ENCODE measurements at places on chromosomes 1 and 21. TPM values are rescaled to one million over a fixed set of nuclear protein-coding genes. Genes with fewer than 3 reads are reported as not detected.

GRCh38 chr1:182052355-182052754, 9.2 kb downstream of the ZNF648 start:
- DNase-seq, result no peak

SPRR2D gene
- not detected for total RNA-seq

DNA sequence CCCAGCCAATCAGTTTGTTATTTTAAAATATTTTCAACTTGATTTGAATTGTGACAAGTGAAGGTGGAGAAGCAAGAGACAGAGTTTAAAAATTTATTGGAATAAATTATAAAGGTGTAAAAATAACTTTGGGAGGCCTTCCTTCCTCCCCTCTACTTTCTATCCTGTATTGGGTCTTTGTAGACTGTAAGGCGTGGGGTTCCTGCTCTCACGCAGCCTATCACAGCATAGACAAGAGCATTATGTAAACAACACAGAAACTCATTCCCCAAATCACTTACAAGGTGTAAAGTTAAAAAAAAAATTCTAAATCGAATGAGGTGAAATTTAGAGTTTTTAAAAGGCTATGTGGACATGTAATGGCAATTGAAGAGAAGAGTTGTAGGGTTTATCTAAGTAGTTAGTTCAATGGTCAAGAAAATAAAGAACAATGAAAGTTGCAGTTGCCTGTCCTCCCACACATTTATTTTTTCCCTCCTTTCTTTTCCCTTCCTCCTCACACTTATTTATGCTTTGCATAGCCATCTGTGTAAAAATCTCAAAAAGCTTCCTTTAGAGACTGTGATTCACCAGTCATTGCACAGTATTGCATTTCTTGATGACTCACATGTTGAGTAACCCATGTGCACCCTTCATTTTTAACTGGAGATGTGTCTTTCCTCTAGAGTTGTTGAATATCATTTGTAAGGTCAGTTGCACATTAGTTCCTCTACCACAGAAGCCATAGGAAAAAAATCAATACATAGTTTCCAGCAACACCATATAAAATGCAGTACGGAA, 242.2 kb downstream of the PTPRC start:
- no peak for DNase-seq

- no peak for DNase-seq
Measured at GRCh38 chr1:177210071-177210470, 39.3 kb downstream of the BRINP2 start.

SELENOF gene
- total RNA-seq, result 299 TPM

GRCh38 chr1:15684042-15684461, at the start of gene PLEKHM2:
Gene PLEKHM2, plus strand, starts transcription at chr1:15684320. Its CDS starts 239 bp downstream, at chr1:15684559.
- DNase-seq, result peak; percentile 42

DNA sequence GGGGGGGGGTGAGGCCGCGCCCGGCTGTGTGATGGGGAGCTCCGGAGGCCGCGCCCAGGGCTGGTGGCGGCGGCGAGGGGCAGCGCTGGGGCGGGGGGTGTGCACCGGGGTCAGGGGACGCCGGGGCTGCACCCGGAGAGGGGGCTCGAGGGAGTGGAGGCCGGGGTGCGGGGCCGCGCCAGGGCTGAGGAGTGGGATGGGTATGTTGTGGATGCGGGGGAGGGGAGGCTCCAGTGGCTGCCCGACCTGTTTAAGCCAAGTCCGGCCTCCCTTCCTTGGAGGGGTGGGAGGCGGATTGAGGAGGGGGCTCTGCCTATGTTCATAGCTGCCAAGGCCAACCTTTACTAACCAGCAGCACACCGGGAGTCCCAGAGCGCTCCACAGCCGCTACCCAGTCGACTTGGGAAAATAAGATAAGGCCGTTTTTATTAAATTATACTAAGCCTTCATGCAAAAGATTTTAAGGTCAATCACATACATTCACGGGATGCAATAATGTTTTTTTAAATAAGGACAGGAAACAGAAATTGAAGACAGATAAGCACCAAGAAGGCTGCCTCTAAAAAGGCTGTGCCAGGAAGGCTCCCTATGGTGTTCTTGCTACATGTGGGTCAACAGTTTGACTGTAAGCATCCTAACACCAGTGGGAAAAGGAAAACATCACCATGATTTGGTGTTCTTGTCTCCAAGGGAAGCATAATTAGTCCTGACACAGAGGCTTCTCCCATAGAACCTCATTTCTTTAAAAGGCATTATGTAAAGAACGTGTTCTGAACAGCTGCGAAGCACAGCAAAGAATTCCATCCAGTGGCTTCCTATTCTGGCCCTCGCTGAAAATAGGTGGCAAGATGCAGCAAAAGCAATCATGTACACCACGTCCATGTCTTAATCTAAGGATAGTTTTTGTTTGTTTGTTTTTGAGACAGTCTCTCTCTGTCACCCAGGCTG, 626 bp upstream of the HLCS start:
- peak; percentile 44 for DNase-seq

NOS1AP gene
- total RNA-seq, result 0.40 TPM

DNA sequence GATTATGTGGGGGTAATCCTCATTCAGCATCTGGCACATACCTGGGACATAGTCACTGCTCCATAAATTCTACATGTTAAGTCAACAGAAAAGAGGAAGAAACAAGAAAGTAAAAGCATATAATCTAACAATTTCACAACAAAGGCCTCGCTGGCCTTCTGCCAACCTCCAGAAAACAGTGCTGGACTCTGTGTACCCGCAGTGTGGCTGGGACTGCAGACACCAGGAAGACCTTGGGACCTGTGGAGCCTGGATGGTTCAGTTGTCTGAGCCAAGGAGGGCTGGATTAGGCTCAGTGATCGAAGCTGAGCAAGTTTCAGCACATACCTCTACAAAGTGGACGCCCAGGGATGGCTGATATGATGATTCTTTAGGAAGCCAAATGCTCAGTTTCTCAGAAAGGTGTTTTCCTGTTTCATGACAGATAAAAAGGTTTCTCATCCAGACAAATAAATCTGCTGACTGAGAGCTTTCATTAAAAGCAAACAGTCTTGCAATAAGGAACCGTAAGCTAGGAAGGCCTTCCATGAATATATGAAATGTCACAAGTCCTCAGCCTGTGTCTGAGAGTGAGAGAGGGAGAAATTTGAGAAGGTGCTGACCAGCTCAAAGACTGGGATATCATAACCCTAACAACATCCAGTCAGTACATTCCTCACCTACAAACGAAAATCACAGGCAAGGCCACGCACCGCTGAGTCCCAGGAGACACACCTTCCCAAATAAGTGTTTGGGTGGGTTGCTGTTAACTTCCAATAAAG, 48.4 kb downstream of the CAPZB start:
- DNase-seq, result peak; percentile 80
